ENCODE measurements at places on chromosomes 3 and 15.

DNA sequence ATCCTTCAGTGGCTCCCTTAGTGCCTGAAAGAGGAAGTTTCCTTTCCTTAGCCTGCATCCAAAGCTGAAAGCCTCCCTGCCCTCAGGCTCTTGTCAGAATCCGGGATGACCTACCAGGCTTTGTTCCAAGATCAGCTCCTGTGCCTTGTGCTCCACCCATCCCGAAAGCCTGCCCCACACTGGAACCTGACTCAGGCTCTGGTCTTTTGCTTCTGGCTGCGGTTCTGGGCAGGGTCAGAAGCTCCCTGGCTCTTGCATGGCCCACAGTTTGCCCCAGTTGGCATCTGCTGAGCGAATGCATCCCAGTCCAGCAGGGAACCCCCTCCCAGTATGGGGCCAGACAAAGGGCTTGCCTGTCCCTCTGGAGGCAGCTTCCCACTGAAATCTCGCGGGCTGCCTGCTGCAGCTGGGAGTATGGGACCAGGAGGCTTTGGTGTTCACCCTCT lies 25.9 kb upstream of the KIF23 start:
- DNase-seq = no peak

- no peak for DNase-seq
These were observed 85.2 kb downstream of the CBLB start for GRCh38 chr3:105783631-105784030.

DNA sequence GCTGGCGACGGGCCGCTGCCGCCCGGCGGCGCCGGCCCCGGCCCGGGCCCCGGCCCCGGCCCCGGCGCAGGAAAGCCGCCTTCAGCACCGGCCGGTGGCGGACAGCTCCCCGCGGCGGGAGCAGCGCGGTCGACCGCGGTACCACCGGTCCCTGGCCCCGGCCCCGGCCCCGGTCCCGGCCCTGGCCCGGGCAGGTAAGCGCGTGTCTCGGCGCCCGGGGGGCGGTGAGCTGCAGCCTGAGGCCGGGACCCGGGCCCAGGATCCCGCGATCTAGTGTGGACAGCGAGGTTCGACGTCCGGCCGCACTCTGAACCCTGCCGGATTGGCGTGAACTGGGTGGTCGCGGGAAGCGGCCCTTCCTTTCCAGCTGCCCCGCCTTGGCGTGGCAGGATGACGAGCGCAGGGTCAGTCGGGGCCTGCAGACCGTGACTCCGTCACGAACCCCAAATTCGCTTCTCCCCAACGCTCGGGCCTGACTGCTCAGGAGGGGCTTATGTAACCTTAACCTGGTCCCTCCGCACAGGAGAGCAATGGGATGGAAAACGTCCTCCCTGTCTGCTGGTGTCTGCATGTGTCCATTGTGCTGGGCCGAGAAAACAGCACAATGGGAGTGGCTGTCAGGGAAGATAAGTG lies 472 bp downstream of the BSN start:
- no peak for DNase-seq

DNA sequence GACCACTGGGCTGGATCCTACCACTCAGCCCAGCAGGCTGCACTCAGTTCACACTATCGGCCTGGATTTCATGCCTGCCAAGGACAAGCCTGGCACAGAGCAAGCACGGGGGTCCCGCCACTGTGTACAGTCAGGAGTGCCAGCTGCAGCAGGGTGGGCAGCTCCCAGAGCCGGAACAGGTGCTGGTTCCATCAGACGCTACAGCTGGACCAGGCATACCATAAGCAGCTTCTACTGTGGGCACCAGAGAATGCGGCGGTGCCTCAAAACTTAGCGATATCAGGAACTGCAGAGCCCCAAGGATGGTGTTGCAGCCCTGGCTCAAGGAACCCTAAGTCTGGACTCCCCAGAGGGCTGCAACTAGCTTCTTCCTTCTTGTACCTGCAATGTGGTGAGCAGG lies 124.8 kb downstream of the BCHE start:
- no peak for DNase-seq

DNA sequence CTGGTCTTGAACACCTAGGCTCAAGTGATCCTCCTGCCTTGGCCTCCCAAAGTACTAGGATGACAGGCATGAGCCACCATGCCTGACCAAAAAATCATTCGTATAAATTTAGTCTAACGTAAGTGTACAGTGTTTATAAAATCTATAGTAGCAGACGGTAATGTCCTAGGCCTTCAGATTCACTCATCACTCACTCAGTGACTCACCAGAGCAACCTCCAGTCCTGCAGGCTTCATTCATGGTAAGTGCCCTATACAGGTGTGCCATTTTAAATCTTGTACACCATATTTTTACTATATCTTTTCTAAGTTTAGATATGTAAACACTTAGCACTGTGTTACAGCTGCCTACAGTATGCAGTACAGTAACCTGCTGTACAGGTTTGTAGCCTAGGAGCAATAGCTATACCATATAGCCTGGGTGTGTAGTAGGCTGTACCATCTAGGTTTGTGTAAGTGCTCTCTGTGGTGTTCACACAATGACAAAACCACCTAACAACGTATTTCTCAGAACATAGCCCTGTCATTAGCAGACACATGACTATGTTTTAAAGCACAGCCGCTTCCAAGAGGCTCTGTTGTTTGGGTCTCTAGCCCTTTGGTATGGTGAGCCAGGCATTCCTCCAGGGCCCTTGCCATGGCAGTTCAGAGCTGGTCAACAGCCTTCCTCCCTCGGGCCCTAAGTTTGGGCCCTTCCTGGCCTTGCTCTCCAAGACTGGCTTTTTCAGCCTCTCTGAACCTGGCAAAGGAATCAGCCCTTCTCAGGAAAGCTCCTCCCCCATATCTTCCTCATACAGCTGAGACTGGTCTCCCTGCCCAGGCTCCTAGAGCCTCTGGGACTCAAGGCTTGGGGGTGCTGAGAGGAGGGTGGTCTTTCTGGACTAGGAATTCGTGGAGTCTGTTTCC lies 1.9 kb upstream of the CCDC9B start:
- DNase-seq = no peak

DNA sequence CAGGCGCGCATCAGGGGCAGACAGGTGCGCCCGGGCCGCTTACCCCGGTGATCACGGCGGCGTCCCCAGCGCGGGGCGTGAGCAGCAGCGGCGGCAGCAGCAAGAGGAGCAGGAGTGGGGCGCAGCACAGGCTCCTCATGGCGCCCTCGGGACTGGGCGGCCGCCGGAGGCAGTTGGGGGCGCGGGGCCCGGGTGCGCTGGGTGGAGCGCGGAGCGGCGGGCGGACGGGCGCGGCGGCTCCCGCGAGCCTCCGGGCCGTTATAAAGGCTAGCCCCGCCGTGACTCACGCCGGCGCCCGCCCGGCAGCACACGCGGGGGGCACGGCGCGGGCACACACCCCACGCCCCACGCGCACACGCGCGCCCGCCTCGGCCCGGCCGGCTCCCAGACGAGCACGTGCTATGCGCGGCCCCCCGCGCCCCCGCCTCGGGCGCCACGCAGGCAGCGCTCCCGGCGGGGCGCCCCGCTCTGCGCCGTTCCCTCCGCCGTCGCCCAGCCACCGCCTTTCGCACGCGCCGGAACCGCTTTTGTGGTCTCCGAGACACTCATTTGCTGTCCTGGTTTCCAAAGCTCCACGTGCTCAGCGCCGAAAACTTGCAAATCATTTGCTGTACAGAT lies at the start of gene PROK2:
Gene PROK2, minus strand, starts transcription at position 235 of the 618 bp plus-strand sequence. Its CDS starts 96 bp downstream, at position 139.
- no peak for DNase-seq

DNA sequence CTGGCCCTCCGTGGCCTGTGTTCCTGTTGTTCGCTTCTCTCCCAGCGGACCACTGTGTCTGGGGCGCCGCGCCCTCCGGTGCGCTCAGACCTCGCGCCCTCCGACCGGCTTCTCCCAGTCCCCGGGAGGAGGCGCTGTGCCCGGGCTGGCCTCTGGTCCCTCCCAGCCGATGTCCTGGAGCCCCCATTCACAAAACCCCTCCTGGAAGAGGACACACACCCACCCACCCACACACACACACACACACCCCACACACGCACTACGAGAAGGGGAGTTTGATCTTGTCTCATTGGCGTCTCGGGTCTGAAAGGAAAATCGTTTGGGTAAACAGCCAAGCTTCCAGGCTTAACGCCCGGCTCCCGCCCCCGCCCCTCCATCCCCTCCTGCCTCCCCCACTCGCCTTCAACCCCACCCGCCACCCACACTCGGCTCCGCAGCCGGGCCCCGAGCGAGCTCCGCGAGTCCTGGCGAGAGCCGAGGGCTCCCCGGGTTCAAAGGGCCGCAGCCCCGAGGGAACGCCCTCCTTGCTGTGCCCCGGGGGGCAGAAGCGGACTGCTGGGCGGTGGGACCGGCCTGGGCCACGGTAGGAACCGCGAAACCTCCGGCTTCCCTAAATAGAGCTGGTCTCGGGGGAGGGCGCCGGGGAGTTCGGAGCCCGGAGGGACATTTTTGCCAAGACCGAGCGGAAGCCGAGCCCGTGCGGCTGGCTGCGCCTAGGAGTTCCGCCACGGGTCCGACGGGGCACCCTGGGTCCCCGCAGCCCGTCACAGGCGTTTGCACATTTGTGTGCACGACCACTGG lies 23.6 kb downstream of the NR2F2 start:
- DNase-seq = no peak

DNA sequence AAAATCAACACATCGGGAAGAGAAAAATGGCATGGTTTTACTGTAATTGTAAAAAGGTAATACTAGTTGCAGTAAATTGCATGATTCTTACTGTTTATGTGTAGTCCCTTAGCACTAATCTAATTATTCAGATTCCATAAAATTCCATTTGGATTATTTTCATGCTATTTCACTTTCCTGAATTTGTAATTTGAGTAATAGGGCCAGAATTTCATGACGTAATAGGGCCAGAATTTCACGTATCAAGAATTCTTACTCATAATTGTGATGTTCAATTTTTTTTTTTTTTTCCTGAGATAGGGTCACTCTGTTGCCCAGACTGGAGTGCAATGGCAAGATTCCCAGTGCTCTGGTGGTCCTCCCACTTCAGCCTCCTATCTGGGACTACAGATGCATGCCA lies 2.9 kb upstream of the U2SURP start:
- no peak for DNase-seq

DNA sequence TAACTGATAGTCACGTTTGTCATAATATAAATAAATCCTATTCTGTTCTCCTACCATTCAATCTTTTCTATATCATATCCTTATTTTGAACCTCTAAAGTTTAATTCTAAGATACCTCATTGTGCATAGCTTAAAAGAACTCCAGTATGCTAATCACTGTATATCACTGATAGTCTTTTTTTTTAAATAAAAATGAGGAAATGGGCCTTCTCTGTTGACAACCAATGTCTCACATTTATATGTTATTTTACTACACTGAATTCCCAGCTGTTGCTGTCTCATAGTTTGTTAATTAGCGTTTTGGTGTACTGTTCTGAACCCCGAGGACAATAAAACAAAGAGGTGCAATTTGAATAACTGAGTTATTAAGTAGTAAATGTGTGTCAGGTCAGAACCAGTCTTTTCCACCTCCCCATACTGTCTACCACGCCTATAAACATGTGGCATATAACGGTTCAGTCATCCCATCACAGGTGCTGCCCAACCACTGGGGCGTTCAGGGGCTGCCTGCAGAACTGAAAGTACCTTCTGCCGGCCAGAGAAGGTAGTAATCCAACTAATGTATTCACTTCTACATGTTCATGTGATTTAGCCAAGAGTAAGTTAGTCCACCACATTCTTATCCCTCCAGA lies 14.9 kb downstream of the CBLB start:
- no peak for DNase-seq

- DNase-seq = no peak
These were observed 29.7 kb downstream of the CYFIP1 start for GRCh38 chr15:22950256-22950990.

GRCh38 chr3:126918355-126918821 lies 64.5 kb upstream of the PLXNA1 start:
- DNase-seq = no peak

- no peak for DNase-seq
These were observed 80.1 kb downstream of the LRRC28 start for GRCh38 chr15:99331381-99331780.

GRCh38 chr15:38010395-38010794 lies 76.0 kb downstream of the TMCO5A start:
- no peak for DNase-seq

GRCh38 chr3:119703820-119704531 lies 1.2 kb downstream of the CFAP91 start:
- DNase-seq = no peak

GRCh38 chr3:146896711-146897110 lies 291.6 kb upstream of the PLSCR5 start:
- DNase-seq = no peak

DNA sequence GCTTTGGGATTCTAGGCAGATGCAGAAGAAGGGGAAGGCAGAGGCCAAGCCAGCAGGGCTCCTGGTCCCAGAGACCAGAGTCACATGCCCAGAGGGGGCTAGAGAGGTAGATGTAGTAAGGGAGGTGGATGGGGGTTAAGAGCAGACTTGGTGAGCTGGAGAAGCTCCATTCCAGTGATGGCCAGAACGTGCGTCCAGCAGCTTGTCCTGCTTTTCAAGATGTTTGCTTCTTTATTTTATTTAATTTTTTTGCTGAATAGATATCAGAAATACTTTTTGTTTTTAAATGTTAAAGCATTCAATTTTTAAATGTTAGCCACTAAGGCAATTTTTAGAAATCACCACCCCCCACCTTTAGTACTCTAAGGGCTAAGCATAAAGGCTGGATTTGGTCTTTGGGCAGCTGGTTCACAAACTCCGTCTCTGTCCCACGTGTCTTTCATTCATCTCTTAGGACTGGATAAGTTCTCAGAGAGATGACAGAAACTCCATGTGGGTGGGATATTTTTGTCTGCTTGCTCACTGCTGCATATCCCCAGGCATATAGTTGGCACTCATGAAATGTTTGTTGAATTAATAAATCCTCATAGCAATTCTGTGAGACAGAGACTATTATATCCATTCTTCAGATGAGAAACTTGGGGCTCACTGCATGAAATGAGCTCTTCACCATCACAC lies 6.7 kb downstream of the COLQ start:
- no peak for DNase-seq

DNA sequence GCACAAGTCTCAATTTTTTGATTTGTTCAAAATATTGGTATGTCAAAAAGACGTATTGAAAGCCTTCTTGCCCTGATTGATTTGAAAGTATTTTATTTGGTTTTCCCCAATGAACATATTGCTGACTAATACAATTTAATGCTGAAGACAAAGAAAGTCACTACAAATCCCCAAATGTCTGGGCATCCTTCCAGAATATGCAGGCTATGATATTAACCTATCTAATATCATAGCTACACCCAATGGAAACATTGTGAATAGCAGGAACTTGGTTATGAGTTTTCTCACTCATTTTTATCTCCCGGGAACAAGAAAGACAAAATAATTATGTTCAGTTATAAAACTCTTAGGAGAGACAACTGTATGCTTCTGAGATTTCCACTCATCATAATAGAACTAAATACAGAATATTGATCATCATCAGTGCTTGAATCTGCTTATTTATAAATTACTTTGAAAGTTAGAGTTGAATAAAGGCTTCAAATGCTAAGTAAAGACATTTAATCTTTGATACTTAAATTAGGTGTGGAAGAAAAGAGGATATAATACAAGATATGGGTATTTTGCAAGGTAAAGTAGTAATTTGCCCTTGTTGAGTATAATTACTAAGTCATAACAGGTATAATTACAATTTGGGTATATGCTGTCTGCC lies 483.9 kb downstream of the RBMS3 start:
- DNase-seq = no peak

GRCh38 chr3:126613479-126614188 lies 41.3 kb downstream of the TXNRD3 start:
- DNase-seq = no peak

All from stimulated activated CD8-positive, alpha-beta memory T cell treated with anti-CD3 and anti-CD28 coated beads, Interleukin-4, amount 100 ng/mL, for 4 hours (primary cell).